Naive thymus-derived CD8-positive, alpha-beta T cell (primary cell): ENCODE measurements at places on chromosomes 13 and 19.
A peak's percentile ranks its signal among the peaks of the same experiment; 100 is the strongest.

- H3K27ac ChIP-seq, result no peak overlapping the region
- H3K27me3 ChIP-seq, result peaks cover 23% of the 10 kb centered on the region
- H3K36me3 ChIP-seq, result no peaks in the 10 kb centered on the region
- no peak overlapping the region for H3K4me3 ChIP-seq
- no peak for DNase-seq
- H3K4me1 ChIP-seq, result peaks cover 5% of the 10 kb centered on the region
Observed at GRCh38 chr13:30928978-30929377, 3.5 kb upstream of the TEX26 start.

DNA sequence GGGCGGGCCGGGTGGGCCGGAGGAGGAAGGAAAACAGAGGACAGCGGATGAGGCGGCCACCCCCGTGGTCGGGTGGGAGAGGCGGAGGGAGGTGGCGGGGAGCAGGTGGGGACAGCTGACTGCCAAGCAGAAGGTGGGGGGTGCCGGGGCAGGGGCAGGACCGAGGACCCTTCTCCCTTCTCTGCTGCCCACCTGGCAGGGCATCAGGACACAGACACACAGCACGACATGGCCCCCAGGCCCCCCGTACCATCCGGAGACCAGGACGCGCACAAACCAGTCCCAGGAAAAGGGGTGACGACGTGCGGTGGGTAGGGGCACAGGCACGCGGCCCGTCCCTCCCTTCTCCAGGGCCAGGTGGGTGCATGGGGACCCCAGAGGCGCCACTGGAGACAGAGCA lies 11.0 kb upstream of the CACTIN start:
- no peak overlapping the region for H3K4me3 ChIP-seq
- no peaks in the 10 kb centered on the region for H3K27me3 ChIP-seq
- H3K36me3 ChIP-seq, result peaks cover 22% of the 10 kb centered on the region
- H3K27ac ChIP-seq, result no peak overlapping the region
- DNase-seq, result no peak

DNA sequence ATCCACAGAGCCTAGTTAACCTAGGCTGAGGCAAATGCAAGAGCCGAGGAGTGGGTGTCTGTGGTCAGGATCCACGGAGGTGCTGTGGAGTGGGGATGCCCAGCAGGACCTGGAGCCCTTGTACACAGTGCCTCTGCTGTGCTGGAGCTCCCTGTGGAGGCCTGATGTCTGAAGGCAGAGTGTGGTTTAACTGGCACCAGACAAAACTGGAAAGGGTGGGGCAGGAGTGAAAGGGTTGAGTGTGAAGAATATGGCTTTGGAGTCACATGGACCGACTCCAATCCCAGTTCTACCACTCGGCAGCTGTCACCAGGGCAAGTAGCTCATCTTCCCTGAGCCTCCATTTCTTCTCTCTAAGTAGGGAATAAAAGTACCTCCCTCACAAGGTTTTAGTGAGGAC lies 60.3 kb upstream of the GPR12 start:
- H3K36me3 ChIP-seq, result no peaks in the 10 kb centered on the region
- no peak overlapping the region for H3K27ac ChIP-seq
- H3K4me3 ChIP-seq, result no peak overlapping the region
- no peak for DNase-seq
- no peaks in the 10 kb centered on the region for H3K27me3 ChIP-seq

DNA sequence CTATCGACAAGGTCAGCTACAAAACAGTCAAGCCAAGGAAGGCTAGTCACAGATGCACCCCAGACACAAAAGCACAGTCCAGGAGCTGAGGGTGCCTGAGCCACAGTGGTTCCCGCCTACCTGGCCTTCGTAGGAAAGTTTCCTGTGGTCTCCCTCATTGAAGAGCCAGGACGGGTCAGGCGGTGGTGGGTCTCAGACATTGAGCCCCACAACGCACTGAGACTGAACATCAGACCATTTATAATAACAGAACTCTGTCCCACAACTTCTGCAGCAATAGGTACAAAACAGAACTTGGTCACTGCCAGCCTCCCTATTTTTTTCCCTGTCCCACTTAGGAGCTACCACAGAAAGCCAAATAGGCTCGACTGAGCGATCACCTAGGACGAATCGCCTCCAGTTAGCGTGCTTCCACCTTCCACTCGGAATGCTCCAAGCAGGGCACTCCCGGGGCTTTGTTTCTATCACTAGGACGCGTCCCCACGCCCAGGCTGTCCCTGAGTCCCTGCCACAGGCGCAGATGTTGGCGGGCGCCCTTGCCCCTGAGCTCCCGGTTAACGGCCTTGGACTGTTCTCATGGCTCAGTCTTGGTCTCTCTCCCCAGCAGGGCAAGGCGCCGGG lies 640 bp upstream of the ZNF544 start:
- peak overlapping the region; percentile 87 for H3K27ac ChIP-seq
- peaks cover 44% of the 10 kb centered on the region for H3K36me3 ChIP-seq
- H3K27me3 ChIP-seq, result no peaks in the 10 kb centered on the region
- H3K4me1 ChIP-seq, result peaks cover 35% of the 10 kb centered on the region
- peak overlapping the region; percentile 93 for H3K4me3 ChIP-seq

GRCh38 chr13:34620074-34620850 lies 321.8 kb upstream of the NBEA start:
- DNase-seq, result no peak
- H3K4me3 ChIP-seq, result no peak overlapping the region
- no peaks in the 10 kb centered on the region for H3K36me3 ChIP-seq
- H3K4me1 ChIP-seq, result no peaks in the 10 kb centered on the region
- H3K27ac ChIP-seq, result no peak overlapping the region

- H3K4me1 ChIP-seq, result no peaks in the 10 kb centered on the region
- no peak overlapping the region for H3K4me3 ChIP-seq
- DNase-seq, result no peak
- H3K27ac ChIP-seq, result no peak overlapping the region
- peaks cover 14% of the 10 kb centered on the region for H3K27me3 ChIP-seq
- H3K36me3 ChIP-seq, result no peaks in the 10 kb centered on the region
Observed at GRCh38 chr13:43608400-43609137, 178.2 kb downstream of the ENOX1 start.

GRCh38 chr19:49513746-49514118 lies 1.3 kb downstream of the FCGRT start:
- peak overlapping the region; percentile 92 for H3K4me3 ChIP-seq
- peak overlapping the region; percentile 90 for H3K27ac ChIP-seq
- H3K4me1 ChIP-seq, result peaks cover 41% of the 10 kb centered on the region
- H3K36me3 ChIP-seq, result no peaks in the 10 kb centered on the region

DNA sequence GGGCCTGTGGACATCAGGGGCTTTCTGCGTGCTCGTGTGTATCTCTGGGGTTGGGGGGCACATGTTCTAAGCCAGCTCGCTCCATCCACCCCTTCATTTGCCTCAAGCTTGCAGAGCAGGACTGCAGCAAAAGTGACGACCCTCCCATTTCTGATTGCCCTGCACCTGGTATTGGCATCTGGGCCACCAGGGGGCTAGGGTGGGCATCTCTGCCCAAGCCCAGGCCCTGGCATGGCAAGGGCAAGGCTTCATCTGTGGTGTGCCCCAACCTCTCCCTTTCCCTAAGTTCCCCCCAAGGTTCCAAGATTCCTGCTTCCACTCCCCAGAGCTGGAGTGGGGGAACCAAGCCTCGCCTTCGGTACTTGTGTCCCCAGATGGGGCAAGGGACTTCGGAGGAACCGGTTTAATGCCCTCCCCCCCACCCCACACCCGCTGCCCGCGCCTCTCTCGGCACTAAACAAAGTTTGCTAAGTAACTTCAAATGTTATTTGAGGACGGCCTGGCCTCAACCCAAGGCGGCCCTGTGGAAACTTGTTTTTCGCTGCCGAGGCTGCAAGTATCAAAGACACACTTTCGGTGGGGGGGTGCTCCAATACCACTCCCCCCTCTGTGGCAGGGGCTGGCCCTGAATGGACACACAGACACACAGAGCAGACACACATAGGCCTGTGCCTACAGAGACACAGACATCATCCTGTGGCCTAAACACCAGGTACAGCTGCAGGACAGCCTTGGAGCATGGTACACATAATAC lies 12.2 kb downstream of the NFIX start:
- peaks cover 20% of the 10 kb centered on the region for H3K27me3 ChIP-seq
- H3K4me3 ChIP-seq, result no peak overlapping the region
- H3K27ac ChIP-seq, result no peak overlapping the region
- DNase-seq, result no peak
- H3K4me1 ChIP-seq, result peaks cover 14% of the 10 kb centered on the region

GRCh38 chr13:107208889-107209288 lies 641.0 kb upstream of the ARGLU1 start:
- H3K36me3 ChIP-seq, result no peaks in the 10 kb centered on the region
- no peak overlapping the region for H3K4me3 ChIP-seq
- H3K27me3 ChIP-seq, result peaks cover 6% of the 10 kb centered on the region
- DNase-seq, result no peak
- no peak overlapping the region for H3K27ac ChIP-seq
- H3K4me1 ChIP-seq, result no peaks in the 10 kb centered on the region

GRCh38 chr13:113162783-113163685 lies 4.6 kb downstream of the PROZ start:
- H3K36me3 ChIP-seq, result peaks cover 9% of the 10 kb centered on the region
- no peaks in the 10 kb centered on the region for H3K27me3 ChIP-seq
- peak overlapping the region; percentile 51 for H3K4me3 ChIP-seq
- H3K4me1 ChIP-seq, result peaks cover 20% of the 10 kb centered on the region
- no peak for DNase-seq

DNA sequence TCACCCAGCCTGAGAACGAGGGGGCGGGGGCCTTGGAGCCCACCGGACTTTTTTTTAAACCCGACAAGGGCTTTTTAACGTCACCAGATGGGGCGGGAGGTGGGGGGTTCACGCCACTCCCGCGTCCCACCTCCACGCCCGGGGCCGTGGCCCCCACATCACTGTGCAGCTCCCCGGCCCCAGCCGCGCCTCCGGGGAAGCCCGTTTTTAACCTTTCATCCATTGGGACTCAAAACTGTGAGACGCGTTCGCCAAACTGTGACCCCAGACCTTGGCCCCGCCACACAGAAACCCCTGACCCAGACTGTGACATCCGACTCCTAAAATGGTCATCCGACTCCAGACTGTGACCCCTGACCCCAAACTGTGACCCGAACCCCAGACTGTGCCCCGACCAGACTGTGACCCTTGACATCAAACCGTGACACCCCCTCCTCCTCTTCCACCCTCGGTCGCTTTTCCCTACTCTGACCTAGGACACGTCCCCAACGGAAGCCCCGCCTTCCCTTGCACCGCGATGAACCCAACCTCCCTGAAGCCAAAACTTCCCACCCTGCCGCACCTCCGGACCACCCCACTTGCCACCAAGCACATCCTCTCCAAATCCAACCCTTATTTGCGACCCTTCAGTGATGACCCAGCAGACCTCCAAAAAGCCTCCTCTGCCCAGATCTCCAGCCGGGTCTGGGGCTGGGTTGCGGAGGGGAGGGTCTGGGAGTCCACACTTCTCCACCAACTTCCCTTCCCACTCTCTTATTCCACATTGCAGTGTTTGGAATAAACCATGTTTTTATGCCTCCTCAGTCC lies 1.5 kb upstream of the GRWD1 start:
- H3K27ac ChIP-seq, result peak overlapping the region; percentile 98
- peaks cover 50% of the 10 kb centered on the region for H3K4me1 ChIP-seq
- peaks cover 11% of the 10 kb centered on the region for H3K36me3 ChIP-seq
- H3K4me3 ChIP-seq, result peak overlapping the region; percentile 96

GRCh38 chr19:10885201-10886169 lies 14.1 kb downstream of the CARM1 start:
- H3K27me3 ChIP-seq, result no peaks in the 10 kb centered on the region
- H3K4me3 ChIP-seq, result no peak overlapping the region
- H3K36me3 ChIP-seq, result no peaks in the 10 kb centered on the region
- DNase-seq, result no peak
- peaks cover 10% of the 10 kb centered on the region for H3K4me1 ChIP-seq
- H3K27ac ChIP-seq, result no peak overlapping the region

- no peaks in the 10 kb centered on the region for H3K27me3 ChIP-seq
- peak overlapping the region; percentile 51 for H3K27ac ChIP-seq
- H3K4me1 ChIP-seq, result no peaks in the 10 kb centered on the region
- H3K36me3 ChIP-seq, result no peaks in the 10 kb centered on the region
- no peak for DNase-seq
Observed at GRCh38 chr13:63367522-63368198, 1952.0 kb upstream of the PCDH20 start.

GRCh38 chr19:6199240-6199994 lies 64.0 kb downstream of the ACSBG2 start:
- DNase-seq, result peak; percentile 100
- peaks cover 24% of the 10 kb centered on the region for H3K4me1 ChIP-seq
- H3K36me3 ChIP-seq, result peaks cover 12% of the 10 kb centered on the region
- H3K27me3 ChIP-seq, result peaks cover 8% of the 10 kb centered on the region

GRCh38 chr13:26996965-26997752 lies 174.5 kb downstream of the USP12 start:
- H3K27me3 ChIP-seq, result peaks cover 30% of the 10 kb centered on the region
- H3K4me1 ChIP-seq, result peaks cover 6% of the 10 kb centered on the region
- DNase-seq, result no peak

GRCh38 chr13:113747291-113747833 lies 11.7 kb upstream of the TMEM255B start:
- peaks cover 2% of the 10 kb centered on the region for H3K27me3 ChIP-seq
- no peaks in the 10 kb centered on the region for H3K36me3 ChIP-seq
- peaks cover 10% of the 10 kb centered on the region for H3K4me1 ChIP-seq

DNA sequence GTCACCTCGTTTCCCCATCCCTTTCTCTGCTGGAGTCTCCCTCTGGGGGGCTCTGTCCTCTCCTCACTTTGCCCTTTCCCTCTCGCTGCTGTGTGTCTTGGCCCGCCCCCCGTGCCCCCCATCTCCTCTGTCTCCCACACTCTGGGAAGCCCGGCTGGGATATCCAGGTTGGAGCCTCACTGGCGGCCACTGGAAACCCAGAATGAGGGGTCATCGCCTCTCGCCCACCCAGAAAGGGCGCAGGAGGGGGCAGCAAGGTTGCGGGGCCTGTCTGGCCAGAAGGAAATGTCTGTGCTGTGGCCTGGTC lies 15.6 kb downstream of the CCDC97 start:
- H3K27me3 ChIP-seq, result peaks cover 2% of the 10 kb centered on the region
- DNase-seq, result no peak
- peak overlapping the region; percentile 97 for H3K27ac ChIP-seq
- no peaks in the 10 kb centered on the region for H3K36me3 ChIP-seq

GRCh38 chr13:92823059-92823458 lies 403.5 kb upstream of the GPC6 start:
- H3K4me1 ChIP-seq, result no peaks in the 10 kb centered on the region
- no peaks in the 10 kb centered on the region for H3K27me3 ChIP-seq
- H3K4me3 ChIP-seq, result no peak overlapping the region
- no peak for DNase-seq
- no peak overlapping the region for H3K27ac ChIP-seq
- H3K36me3 ChIP-seq, result no peaks in the 10 kb centered on the region

- no peak overlapping the region for H3K4me3 ChIP-seq
- peaks cover 13% of the 10 kb centered on the region for H3K4me1 ChIP-seq
- DNase-seq, result no peak
- H3K27ac ChIP-seq, result no peak overlapping the region
Observed at GRCh38 chr19:347946-348861, 3.6 kb upstream of the MIER2 start.

- H3K27ac ChIP-seq, result peak overlapping the region; percentile 100
- H3K4me1 ChIP-seq, result peaks cover 39% of the 10 kb centered on the region
- peak; percentile 71 for DNase-seq
- no peaks in the 10 kb centered on the region for H3K27me3 ChIP-seq
- peaks cover 7% of the 10 kb centered on the region for H3K36me3 ChIP-seq
Observed at GRCh38 chr13:40206241-40207000, 460.0 kb downstream of the FOXO1 start.

GRCh38 chr13:106145997-106146864 lies 389.2 kb downstream of the EFNB2 start:
- no peaks in the 10 kb centered on the region for H3K36me3 ChIP-seq
- H3K4me1 ChIP-seq, result no peaks in the 10 kb centered on the region
- no peaks in the 10 kb centered on the region for H3K27me3 ChIP-seq
- no peak overlapping the region for H3K4me3 ChIP-seq
- H3K27ac ChIP-seq, result no peak overlapping the region
- DNase-seq, result no peak
